HAP-1 (cell line): ENCODE measurements at places on chromosomes 7 and 10.

GRCh38 chr7:116738378-116738777, 66.4 kb downstream of the MET start:
- no peak for DNase-seq

- no peak for DNase-seq
Measured at GRCh38 chr7:45921381-45921698, 268 bp upstream of the IGFBP3 start.

DNA sequence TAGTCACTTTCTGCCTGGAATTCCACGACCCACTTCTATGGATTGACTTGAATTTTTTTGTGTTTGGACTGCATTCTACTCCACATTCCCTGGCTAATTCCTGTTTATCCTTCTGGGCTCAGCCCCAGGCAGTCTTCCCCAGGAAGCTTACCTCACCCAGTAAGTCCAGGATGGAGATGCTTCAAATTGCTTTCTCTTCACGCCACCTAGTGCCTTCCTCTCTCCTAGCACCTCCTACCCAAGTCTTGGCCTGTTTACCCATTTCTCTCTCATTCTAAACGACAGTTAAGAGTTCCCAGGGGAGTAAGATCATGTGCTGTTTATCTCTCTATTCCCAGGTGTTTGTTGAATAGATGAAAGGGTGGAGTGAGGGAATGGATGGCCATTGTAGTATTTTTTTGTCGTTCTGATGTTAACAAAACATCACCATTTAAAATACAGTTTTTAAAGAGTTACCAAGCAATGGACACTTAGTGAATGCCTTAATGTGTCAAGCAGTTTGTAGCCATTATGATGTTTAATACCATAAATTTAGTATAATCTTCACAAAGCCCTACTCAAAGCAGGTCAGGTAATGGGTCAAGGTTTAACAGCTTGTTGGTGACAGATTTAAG, 45.5 kb upstream of the TARP start:
- DNase-seq, result peak; percentile 77

DNA sequence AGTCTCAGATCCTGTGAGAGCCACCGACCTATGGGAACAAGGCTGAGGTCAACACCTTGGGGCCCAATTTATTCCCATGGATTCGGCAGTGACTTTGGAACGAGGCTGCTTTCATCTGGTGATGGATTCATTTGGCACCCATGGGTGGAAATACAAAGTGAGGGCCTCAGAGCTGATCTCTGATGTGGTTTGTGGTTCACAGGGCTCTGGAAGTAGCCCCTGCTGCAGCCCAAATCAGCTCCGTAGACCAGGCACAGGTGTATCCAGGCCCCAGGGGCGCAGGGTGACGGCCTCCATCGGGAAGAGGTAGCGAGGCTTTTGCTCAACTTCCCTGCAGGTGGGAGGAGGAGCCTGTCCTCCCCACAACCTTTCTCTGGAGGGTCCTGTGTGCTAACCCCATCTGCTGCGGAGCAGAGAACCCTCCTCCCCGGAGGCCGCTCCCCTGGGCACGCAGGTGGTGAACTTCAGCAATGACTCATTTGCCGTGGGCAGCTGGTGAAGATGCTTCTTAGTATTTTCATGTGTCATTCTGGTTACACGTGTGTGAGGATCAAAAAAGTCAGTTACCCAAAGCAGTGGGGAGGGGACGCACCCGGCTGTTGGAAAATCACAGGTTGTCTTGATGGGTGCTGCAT, 7.5 kb upstream of the JAKMIP3 start:
- no peak for DNase-seq

GRCh38 chr10:61835946-61836887, 65.3 kb upstream of the ARID5B start:
- DNase-seq, result peak; percentile 98

DNA sequence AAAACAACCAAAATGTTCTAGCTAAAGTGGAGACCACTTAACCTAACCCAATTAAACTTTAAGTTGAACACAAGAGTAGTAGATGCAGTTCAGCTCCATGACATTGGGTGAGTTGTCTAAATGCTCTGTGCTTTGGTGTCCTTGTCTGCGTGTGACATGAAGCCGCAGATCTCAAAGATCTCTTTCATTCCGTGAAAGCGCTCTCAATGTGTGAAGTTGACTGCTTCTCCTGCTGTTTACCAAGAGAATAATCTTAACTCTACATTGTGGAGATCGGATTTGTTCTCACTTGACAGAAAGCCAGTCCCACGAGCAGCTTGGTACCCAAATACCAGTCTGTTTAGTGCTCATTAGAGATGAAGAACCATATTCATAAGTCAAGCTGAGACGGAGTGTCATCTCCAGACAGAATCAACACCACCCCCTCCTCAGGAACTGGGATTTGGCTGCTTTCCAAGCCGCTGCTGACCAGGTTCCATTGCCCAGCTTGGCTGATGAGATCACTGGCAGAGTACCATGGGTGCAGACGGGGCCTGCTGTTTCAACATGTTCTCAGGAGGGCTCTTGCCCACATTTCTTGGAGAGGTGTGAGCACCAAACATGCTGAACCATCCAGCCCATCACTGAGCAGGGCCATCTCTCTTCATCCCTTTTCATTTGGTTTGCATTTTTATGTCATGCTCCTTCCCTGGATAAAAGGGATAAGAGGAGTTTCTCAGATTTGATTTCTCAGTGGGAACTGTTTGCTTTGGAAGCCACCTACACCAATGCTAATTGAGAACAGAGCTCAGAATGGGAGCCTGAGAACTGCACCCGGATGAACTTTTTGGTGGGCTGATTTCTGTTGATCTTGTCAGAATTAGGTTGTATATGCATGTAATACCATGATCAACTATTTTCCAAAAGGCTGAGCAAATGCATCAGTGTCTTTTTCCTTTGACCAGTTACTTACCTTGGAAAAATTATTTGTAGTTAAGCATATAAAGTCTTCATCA, 95.8 kb upstream of the AGBL3 start:
- DNase-seq, result no peak

GRCh38 chr10:73591935-73592699, 975 bp upstream of the USP54 start:
- DNase-seq, result peak; percentile 71

DNA sequence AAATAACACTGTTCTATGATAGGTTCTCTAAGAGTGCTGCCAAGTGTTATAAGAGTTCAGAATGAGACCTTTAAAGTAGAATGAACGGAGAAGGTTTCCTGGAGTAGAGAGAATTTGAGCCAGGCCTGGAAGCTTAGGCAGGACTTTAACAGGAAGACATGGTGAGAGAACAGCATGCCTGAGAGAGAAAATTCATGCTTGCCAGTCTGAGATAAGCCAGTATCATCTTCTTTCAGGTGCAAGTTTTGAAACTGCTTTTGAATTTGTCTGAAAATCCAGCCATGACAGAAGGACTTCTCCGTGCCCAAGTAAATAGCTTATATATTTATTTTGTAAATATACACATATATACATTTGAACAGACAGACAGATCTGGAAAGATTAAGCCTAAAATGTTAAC, 22.1 kb downstream of the ARMC10 start:
- DNase-seq, result no peak

DNA sequence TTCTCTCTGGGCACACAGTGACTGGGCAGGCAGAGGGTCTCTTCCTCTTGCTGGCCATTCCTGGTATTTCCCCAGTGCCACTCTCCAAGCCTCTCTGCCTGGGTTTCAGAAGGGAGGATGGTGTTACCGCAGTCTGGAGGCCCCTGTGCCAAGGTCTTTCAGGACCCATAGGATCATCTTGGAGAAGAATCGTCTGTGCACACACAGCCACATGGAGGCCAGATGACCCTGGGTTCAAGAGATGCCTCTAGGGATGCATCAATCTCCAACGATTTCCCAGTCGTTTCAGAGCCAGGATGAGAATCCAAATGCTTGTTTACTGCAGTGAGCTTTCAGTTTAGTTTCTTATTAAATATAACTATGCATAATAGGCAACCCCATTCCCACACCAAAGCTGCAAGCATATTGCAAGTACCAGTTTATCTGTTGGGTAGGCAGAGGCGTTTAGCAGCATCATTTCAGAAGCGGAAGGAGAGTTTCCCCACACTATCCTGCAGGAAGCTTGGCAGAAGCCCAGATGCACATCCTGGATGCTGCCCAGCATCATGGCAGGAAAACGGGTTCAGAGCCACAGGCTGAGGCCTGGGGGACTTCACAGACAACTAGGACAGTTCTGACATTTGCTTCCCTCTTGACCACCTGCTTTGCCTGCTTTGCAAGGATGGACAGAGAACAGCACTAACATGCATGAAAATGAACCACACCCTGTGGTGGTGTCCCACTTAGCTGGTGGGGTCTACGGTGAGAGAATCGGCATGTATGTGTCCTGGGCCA, 134.7 kb upstream of the FAM20C start:
- no peak for DNase-seq

DNA sequence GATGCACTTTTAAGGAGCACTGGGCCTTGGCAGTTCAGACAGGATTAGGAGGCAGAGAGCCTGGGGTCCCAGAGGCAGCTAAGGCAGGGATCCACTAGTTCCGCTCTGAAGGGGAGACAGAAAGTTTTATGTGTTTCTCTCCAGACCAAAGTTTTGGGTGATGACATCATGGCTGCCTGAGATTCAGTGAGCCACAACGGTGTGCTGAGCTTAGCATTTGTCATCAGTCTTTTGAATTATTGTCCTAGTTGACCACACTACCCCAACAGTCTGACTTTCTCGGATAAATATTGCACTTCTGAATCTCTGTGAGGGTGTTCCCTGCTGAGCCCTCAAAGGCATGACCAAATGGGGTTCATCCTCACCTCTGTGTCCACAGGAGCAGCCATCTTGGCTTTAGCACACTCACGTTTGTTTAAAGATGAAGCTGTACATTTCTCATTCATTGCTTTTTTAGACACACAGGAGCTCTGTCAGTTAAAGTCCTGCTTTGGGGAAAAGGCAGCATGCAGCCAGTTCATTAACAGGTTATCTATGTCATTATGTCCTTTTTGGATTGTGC, 297.7 kb upstream of the LRGUK start:
- no peak for DNase-seq

GRCh38 chr10:104935656-104936055, 294.6 kb downstream of the SORCS3 start:
- DNase-seq, result no peak

GRCh38 chr10:16968416-16969041, 151.3 kb upstream of the RSU1 start:
- DNase-seq, result no peak

GRCh38 chr7:22663357-22663718, 63.7 kb upstream of the IL6 start:
- DNase-seq, result no peak

DNA sequence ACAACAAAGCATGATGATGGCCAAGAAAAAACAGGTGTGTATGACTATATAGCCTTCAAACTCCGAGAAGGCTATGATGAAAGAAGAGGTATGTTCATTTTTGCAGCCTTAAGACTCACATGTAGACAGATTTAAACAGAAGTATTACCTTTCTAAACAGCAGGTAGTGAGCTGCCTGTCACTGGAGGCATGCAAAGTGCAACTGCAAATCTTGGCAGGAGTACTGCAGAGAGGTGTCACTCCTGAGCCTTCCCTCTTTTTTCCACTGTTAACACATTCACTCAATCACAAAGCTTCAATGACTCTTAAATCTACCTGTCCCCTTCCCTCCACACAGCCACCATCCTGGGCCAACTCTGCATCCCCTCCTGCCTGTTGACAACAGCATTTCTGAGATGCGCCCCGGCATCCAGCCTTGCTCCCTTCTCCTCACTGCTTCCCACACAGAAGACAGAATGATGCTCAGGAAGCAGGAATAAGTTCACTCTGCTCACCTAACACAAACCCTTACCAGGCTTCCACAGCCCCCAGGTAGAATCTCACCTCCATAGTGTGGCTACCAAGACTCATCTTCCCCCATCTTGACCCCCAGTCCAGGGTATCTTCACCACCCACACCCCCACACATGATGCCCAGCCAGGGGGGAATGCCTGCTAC, 161.9 kb upstream of the ZMIZ1 start:
- no peak for DNase-seq

DNA sequence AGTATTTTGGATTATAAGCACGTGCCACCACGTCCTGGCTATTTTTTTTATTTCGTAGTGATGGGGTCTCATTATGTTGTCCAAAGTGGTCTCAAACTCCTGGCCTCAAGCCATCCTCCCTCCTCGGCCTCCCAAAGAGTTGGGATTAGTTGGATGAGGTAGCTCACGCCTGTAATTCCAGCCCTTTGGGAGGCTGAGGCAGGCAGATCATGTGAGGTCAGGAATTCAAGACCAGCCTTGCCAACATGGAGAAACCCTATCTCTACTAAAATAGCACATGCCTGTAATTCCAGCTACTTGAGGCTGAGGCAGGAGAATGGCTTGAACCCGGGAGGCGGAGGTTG, 21.8 kb upstream of the YWHAG start:
- no peak for DNase-seq

- peak; percentile 63 for DNase-seq
Measured at GRCh38 chr7:73623798-73624668, at the start of gene MLXIPL. Gene MLXIPL, minus strand, starts transcription at chr7:73624522. Its CDS starts 30 bp downstream, at chr7:73624492.

GRCh38 chr7:155002411-155003091, 373 bp downstream of the PAXIP1 start:
- peak; percentile 67 for DNase-seq

GRCh38 chr10:86929468-86930380, 27.7 kb downstream of the MMRN2 start:
- no peak for DNase-seq

DNA sequence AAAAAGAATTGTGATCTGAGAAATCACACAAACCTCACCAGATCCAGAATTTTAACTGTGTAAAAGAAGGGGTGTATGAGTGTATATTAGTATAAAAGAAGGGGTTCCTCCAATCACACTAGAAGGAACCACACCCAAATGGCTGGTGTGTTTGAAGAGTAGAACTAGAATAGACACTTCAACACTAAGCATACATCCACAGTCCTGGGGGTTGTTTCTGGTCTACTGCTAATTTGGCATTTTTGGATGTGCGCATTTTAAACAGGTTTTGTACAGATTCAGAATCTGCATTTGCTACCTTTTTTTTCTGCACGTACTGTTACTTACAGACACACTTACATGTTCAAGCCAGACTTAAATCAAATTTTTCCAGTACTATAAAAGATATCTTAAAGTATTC, 64.6 kb downstream of the PDE1C start:
- DNase-seq, result no peak

DNA sequence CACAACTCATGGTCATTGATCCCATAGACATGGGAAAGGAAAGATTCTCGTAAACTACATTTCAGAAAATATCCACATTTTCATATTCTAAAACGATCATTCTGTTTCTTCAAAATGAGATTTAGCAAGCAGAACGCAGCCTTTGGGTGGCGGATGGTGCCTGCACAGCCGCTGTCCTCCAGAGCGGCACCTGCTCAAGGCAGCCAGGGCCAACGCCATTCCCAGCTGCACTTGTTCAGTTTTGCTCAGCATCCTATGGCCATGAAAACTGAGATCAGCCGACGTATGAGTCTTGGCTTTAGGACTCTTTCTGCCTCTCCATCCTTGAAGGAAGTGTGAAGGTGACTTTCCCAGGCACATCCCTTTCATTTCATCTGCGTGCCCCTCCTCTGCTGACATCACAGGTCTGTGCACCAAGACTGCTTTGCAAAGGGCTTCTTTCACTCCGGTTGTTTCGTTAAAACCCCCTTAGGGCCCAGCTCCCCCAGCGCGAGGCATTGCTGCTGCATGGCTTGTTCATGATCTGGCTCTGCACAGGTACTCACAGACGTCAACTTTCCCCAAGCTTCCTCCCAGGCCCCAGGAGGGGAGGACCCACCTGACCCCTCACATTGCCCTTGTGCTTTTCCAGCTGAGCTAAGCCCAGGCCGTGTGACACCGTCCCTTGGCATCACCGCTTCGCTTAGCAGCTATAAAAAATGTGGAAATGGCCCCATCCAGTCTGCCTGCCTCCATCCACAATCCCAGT, 37.2 kb downstream of the TCERG1L start:
- no peak for DNase-seq

GRCh38 chr7:48381571-48381970, 210.3 kb downstream of the ABCA13 start:
- no peak for DNase-seq
